ENCODE measurements at places on chromosomes 16 and 17.

DNA sequence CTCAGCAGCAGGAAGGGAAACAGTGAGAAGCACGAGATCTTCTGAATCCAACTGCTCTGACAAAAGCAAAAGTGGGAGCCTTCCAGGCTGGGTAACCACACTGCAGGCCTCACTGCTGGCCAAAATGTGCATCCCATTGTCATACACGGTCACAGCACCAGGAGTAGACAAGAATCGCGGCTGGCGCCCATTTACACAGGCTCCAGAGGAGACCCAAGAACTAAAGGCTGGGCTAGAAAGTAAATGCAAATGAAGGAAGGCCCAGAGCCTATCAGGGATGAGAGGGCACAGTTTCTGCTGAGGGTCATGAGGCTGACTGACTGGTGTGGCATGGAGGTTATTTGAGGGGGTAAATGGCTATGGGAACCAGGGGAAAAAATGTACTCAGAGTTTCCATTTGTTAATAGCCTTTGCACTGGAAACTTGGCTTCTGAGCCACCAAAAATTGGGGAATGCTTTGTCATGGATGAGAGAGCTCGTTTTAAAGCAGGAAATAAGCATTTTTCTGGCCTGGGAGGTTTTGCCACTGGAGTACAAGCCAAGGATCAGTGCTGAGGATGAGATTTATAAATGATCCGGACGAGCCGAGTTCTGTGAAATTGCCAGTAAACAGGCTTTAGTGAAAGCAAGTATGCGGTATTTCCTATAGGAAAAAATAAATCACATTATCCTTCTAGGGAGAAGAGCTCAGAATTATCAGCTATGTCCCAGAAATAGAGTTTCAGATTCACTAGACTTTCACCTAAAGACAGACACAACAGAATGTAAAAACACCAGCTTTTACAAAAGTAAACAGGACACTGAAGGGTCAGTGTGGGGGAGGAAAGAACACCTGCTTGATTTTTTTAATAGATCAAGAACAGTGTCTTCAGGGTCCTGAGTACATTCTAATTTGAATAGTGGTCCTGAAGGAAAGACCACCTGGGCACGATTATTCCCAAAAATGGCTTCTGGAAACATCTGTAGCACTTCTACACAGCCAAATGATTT lies 66.9 kb upstream of the GSG1L start:
- no peak for DNase-seq

GRCh38 chr16:61382435-61382834 lies 653.8 kb downstream of the CDH8 start:
- no peak for DNase-seq

DNA sequence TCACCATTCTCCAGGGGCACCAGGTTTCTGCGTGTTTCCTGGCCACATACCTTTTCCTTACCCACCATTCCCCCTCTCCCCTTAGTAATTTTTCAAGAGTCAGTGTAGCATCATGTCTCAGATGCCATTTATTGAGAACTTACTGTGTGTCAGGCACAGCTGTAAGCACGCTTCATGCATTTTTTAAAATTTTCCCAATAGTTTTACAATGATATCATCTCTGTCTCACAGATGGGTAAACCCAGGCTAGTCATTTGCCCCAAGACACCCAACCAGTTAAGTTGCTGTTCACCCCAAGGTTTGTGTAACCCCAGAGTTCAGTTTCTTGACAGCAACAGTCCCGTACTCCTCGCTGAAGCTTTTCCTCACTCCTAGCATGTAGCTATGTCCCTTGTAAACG lies 56.4 kb upstream of the IRX3 start:
- DNase-seq: no peak

DNA sequence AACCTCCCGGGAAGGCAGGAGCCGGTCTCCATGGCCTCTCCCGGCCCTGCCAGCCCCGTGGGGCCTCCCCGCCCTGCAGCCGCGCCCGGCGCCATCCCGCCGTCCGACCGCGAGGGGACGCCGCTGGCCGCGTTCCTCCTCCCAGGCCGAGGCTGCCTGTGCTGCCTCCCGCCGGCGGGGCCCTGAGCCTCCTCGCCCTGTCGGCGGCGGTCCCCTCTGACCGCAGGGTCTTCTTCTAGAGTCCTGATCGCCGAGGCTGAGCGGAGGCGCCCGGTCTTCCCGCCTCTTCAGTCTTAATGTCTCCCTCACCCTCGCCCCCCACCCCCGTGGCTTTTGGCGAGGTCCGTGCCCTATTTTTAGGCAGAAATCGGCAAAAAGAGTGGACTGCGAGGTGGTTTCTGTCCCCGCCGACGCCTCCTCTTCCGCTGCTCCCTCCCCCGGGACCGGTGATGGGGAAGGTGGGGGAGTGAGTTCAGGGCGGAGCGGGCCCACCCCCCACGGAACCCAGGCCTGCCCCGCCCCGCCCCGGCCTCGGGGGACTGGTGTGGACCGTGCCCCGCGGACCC lies 794 bp upstream of the CPNE7 start:
- peak; percentile 58 for DNase-seq

DNA sequence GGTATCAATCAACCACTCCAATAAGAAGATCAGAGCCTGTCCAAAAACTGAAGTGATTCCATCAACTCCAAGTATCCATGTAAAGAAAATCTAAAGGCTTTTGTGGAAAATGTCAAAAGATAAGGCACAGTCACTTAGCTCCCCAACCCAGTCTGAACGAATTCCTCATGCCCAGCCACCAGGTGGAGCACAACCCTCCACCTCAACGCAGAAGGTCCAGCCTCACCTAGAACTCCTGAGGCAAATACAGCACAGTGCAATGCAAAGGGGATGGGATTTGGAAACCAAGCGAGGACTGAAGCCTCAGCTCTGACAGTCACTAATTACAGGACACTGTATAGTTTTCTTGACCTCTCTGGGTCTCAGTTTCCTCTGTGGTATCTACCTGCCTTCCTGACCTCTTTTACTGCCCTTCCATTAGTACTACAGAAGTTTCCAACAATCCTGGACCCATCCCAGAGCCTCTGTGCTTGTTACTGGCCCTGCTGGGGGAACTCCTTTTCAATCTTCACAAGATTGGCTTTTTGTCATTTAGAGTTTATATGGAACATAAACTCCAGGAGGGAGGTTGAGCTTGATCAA lies 2.0 kb downstream of the NCBP3 start:
- no peak for DNase-seq

DNA sequence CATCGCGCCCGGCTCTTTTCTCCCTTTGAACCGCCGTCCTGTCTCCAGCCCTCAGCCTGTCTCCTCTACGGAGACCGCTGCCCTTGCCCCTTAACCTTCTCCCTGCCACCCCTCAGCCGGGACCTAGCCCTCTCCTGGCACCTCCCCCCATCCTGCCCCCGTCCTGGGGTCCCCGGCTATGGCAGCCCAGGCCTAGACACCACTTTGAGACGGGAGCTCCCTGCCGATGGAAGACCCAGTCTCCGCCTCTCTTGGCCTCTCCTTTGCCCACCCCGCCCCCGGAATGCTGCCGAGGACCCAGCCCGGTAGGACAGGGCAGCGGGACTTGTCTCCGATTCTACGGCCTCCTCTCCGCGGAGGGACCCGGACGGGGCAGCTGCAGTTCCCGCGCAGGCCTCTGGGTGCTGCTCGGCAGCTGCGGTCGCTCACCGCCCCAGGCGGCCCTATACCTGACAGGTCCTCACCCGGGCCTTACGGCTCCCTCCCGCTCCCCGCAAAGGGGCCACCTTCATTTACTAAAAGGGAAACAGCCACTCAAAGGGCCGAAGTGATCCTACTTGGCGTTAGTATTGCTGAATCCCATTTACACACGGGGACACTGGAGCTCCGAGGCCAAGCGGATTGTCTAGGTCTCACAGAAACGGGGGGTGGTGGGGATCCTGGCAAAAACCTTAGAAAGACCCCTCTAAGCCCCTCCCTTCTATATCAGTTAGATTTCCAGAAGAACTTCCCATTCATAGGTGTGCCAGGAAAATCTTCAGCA lies 32.6 kb upstream of the TAC4 start:
- DNase-seq: peak; percentile 86

DNA sequence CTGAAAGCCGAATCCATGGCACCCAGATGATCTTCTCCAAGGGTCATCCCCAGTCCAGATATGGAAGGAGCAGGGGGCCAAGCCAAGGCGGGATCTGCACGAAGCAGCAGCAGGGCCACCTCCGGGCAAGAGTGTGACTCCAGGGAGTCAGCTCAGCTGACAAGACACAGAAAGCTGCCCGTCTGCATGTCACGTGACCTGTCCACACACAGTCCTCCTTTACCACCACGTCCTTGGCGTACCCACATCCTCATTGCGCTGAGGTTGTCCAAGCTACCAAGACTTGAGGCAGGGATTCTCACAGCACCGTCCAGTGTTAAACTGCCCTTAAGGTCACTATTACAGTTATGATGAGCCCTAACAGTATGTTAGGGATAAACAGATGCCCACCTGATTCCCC lies 11.3 kb upstream of the CYTH1 start:
- no peak for DNase-seq

GRCh38 chr16:88424587-88425235 lies 28.4 kb upstream of the ZFPM1 start:
- no peak for DNase-seq

GRCh38 chr16:85062845-85063244 lies 35.2 kb downstream of the KIAA0513 start:
- DNase-seq: no peak

GRCh38 chr16:85936816-85937215 lies 37.9 kb downstream of the IRF8 start:
- DNase-seq: no peak

DNA sequence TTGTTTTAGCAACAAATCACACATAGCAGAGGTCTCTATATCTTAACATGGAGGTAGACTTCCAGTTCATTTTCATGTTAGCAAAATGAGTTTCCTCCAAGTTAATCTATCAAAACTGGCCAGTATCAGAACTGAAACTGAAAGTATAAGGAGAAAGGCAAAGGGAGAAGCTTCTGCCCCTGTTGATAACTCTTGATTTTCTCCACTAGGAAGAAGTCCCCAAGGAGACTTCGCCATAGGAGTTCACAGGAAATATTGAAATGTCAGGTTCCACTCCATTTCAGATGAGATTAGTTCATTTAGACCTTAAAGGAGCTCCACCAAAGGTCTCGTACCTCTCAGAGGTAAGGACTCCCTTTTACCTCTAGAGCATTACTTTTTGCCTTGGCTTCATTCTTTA lies 1.2 kb upstream of the OGFOD3 start:
- DNase-seq: no peak

DNA sequence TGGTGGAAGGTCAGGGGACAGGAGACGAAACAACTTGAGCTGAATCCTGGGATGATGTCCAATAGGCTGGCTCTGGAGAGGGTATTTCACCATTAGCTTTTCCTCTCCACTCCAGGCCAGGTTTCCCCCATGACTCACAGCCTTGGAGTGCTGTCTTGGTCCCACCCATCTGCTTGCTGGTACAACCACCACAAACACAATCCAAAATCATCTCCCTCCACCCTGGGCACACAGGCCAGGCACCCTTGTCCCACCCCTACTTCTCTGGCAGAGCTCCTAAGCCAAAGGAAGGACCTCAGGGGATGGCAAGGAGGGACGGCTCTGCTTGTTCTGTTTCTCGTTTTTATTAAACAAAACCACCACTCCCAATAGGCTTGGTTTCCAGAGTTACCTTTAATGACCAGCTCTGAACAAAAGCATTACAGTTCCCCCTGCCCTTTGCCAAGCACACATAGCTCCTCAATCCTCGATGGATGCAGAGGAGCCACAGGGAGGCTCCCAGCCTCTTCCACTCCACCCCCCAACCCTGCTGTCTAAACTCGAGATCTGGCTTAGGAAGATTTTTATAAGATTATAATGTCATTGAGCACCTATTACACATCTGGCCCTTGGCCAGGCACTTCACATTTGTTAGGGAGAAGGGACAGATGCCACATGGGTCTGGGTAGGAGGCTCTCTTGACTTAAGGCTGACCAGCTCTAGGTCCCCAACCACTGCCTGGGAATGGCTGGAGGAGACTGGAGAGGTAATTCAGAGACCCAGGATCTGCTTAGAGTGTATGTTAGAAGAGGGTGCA lies 13.3 kb downstream of the CAVIN1 start:
- peak; percentile 80 for DNase-seq

DNA sequence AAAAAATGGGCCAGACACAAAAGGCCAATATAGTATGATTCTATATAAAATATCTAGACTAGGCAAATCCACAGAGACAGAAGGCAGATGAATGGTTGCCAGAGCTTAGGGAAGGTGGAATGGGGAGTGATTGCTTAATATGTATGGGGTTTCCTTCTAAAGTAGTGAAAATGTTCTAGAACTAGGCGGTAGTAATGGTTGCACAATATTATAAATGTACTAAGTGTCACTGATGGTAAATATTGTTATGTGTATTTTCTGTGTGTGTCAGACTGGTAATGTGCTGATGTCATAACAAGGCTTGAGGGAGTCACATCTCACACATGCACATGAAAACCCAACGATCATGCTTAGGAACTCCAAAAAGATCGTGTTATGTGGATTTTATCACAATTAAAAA lies 106.9 kb upstream of the SIAH1 start:
- no peak for DNase-seq
